Stimulated activated CD4-positive, alpha-beta T cell treated with anti-CD3 and anti-CD28 coated beads, Interleukin-2, amount 100 ng/mL, for 48 hours (primary cell): ENCODE measurements at places on chromosomes 4 and X.

- DNase-seq, result no peak
Measured at GRCh38 chr4:110848787-110849186, 225.9 kb upstream of the PITX2 start.

DNA sequence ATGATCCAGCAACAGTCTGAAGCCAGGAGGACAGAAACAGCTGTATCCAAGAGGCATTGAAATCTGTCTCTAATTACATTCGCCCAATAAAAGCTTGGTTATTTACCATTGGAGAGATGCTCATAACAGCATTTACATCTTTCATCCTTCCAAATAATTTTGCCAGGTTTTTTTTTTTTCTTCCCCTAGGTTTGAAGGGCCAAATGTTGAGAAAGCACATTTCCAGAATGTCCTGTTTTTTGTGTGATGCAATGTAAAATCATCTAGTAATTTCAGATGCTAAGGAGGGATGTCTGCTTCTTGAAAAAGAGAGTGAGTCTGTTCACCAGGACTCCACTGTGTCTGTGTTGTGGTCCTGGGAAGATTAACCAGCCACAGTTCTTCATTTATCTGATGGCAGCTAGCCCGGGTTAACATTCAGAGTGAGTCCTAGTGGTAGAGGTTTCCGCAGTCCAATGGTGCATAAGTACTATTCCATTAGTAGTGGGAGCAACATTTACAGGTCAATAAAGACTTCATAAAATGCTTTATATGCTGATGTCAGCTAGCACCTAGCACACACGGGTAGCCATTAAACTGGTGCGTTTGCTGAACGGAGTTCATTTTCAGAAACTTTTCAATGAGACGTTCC, 406.8 kb downstream of the STIM2 start:
- no peak for DNase-seq

DNA sequence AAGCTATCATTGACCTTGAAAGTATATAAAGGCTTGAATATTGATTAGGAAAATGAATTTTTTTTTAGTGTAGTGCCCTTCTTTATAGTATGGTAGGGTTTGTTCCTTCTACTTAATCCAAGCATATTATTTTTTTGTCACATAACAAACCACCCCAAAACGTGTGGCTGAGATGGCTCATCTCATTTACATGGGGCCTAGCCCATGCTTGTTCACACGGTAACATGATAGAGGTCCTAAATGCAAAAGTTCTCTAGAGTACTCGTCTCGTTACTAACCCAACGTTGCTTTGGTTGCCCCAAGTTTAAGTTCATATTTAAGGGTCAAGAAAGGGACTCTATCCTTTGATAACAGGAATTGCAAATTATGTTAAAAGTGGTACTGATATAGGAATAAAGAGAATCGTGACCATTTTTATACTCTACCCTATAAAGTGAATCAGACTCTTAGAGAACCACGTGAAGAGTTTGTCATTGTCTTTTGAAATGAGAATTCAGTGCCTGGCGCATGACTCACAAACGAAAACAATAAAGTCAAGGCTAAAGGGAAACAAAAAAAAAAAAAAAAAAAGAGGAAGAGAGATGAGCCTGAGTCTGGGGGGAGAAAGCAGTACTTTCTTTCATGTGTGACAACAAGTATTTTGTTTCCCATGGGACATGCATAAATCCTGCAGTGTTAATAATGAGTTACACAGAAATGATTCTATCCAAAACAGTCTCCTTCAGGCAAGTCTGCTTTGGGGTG, 402.8 kb upstream of the NWD2 start:
- no peak for DNase-seq

- no peak for DNase-seq
Measured at GRCh38 chr4:40547789-40548132, 81.9 kb downstream of the RBM47 start.

DNA sequence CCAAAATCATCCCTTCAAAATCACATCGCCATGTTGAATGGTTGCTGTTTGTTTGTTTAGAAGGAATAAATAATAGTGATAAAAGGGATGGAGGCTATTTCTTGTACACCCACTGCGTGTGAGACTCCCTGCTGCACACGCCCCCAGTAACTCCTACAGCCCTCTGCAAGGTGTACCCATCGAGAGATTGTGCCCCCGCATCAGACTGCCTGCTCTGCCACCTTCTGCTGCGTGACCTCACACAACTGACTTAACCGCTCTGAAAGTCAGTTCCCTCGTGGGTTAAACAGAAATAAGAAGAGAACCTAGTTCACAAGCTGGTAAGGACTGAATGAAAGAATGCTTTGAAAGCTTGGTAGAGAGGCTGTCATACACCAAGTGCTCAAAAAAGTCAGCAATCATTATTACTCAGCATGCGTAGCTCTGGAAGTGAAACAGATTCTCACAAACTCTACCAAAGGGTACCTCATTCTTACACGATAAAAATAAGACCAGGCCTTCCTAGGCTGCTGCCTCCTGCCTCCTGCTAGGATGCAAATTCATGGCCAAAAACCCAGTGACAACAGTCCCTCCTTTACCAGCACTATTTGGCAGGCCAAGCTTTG, 147.1 kb downstream of the CPEB2 start:
- no peak for DNase-seq

DNA sequence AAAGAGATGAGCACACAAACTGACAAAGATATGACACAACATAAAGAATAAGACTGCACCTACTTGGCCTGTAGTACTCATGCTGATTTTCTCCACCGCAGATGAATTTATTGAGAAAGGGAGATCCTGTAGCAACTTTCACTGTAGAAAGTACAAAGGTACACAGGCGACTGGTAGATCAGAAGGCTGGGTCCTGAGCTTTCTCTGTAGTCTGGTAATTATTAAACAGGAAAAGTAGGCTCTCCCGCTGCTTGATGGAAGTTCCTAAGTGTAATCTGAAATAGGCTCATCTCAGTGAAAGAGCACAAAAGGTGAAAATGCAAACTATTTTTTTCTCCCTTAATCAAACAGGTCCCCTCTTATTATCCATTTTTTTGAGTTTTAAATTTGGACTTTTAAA, at the start of gene ADH6:
Gene ADH6 (minus strand): TSS at position 175 of the 400 bp plus-strand sequence. CDS start 94 bp downstream, at position 81.
- DNase-seq, result no peak

- DNase-seq, result no peak
Measured at GRCh38 chr4:78325271-78326157, 226.1 kb upstream of the ANXA3 start.

GRCh38 chr4:81032771-81033684, 2.5 kb downstream of the BMP3 start:
- no peak for DNase-seq

GRCh38 chrX:148282504-148282903, 217.9 kb upstream of the AFF2 start:
- DNase-seq, result no peak

DNA sequence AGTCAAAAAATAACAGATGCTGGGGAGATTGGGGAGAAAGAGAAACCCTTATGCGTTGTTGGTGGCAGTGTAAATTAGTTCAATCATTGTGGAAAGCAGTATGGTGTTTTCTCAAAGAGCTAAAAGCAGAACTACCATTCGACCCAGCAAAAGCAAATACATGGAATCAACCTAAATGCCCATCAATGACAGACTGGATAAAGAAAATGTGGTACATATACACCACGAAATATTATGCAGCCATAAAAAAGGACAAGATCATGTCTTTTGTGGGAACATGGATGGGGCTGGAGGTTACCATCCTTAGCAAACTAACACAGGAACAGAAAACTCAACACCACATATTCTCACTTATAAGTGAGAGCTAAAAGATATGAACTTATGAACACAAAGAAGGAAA, 188.9 kb downstream of the CAMK2D start:
- DNase-seq, result no peak

GRCh38 chr4:32455231-32455630, 1735.1 kb downstream of the PCDH7 start:
- no peak for DNase-seq

DNA sequence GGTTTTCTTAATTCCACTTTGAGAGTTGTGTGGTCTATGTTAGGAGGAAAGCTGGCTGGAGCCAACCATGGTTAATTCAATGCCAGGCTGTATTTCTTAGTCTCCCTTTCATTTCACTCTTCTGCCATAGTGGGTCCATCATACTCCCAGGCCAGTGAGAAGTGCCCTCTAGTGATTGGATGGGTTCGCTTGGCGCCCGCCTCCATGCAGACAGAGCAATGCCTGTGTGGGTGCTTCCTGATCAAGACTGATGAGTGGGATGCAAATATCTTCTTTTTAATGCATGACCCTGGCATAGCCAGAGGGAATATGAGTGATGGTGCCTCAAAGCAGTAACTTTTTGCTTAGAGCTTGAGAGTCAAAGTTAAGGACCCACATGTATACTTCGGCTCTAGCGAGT, 6.4 kb downstream of the BMX start:
- no peak for DNase-seq

DNA sequence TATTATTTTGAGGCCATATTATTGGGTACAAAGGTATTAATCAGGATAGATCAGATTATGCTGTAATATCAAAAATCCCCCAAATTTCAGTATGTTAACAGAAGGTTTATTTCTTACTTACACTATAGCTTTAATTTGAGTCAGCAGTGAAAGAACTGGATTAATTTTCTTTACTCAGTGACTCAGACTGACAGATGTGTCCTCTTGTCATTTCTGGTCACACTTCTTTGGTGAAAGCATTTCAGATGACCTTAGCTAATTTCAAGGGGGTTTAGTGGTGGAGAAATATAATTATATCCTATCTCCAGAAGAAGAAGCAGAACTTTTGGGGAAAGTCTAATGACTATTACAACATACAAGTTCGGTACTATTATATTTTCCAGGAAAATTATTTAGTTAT, 12.4 kb downstream of the DDIT4L start:
- DNase-seq, result no peak
